ENCODE measurements at places on chromosomes 5 and 9.

- no peak for DNase-seq
These were observed 94.4 kb upstream of the ITGA1 start for GRCh38 chr5:52693280-52693679.

GRCh38 chr5:76204713-76205112 lies 121.5 kb downstream of the SV2C start:
- no peak for DNase-seq

DNA sequence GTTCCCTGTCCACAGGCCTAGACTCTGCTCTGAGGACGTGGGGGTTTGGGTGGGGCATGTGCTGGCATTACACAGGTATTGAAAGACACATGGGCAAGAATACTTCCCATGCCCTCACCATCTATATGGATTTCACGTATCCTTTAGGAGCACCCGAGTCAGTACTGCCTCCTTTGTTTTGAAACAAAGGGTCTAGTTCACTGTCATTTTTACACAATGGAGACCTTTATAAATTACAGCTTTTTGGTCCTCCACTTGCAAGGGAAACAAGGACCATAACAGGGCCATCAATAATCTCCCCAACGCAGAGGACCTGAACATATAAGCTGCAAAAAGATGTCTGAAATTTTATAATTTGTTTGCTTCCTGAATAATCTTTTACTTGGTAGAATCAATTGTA lies 24.9 kb upstream of the CRHBP start:
- DNase-seq, result no peak

DNA sequence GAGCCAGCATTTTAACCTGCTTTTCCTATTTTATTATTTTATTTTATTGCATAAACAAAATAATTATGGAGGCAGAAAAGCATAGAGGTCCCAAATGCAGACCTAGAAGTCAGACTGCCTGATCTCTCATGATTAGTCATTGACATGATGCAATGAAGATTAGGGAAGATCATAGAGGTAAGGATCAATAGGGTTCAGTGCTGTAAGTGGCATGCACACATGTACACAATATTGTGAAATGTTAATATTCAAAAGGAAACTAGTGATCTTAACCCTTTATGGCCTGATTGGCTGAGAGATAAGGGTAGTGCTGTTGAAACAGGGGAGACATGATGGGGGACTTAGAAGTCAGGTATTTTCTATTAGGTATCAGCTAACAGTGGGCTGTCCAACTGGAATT lies 1.1 kb upstream of the FRRS1L start:
- no peak for DNase-seq

GRCh38 chr9:15553528-15553898 lies 670 bp downstream of the CCDC171 start:
- DNase-seq, result no peak

DNA sequence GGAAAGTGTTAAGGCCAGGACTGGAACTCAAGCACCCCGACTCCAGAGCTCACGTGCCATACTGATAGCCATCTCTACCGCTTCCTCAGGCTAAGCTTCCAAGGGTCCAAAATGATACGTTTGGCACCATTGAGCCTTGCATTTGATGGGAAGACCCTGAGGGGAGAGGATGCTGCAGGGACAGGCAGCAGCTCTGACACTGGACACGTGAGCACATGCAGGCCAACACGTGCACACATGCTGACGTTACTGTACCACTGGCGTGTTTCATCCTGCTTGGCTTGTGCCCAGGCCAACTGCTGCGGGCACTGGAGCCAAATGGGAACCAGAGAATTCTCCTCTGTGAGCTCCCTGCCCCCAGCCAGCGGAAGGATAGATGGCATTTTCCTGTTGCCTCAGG lies 5.2 kb downstream of the FAT2 start:
- peak; percentile 19 for DNase-seq

Measured in ascending aorta (tissue), 2 donors.